ENCODE measurements at places on chromosomes 16 and 17.

DNA sequence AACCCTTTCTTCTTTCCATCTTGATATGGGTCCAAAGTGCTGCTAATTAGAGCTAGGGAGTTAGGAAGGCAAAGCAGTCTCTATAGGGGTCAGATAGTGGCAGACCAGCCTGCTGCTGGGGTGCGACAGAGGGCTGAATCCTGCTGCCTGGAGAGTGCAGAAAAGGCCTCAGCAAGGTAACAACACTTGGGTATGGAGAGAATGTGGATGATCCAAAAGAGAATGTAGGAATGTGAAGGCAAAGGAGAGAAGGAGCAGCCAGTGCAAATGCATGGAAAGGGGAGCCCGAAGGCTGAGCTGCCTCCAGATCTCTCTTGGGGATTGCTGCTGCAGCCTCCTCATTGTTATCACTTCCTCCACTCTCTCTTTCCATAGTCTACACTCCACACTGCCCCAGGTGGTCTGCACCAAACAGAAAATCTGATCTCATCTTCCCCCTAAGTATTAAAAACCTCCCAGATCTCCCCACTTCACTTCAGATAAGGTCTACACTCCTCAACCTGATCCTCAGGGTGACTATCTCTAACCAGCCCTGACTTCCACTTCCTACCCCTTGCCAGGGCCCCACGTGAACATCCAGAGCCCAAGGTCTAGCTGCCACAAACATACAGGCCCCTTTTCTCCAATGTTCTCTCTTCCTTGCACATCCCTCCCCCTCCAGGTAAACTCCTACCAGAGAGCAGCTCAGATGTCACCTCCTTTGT lies 28.8 kb downstream of the TOM1L2 start:
- DNase-seq = no peak

DNA sequence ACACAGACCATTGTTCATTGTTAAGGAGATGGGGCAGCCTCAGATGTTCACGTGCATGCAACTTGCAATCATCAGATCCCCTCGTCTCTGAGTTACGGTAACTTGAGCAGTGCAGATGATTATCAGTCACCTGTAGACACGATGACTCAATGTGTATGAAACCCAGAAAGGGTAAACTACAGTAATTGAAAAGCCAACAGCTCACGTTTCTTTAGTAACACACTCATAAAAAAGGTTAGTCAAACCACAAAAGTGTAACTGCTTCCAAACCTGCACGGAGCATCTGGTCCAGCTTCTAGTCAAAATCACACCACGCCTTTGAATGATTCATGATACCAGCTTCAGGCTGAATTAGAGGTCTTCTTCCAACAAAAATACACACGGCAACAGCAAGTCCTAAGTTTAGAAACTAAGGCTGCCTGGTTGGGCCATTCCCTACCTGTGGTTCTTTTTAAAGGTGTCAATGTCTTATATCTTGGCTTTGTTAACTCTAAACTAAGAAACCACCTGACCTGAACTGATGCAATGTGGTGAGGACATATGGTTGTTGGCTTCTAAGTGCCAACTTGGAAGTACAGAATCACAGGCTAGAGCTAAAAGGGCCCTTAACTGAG lies 32.3 kb downstream of the GRB7 start:
- DNase-seq = peak; percentile 86

- DNase-seq = no peak
These were observed 21.6 kb downstream of the VASN start for GRCh38 chr16:4393240-4393600.

DNA sequence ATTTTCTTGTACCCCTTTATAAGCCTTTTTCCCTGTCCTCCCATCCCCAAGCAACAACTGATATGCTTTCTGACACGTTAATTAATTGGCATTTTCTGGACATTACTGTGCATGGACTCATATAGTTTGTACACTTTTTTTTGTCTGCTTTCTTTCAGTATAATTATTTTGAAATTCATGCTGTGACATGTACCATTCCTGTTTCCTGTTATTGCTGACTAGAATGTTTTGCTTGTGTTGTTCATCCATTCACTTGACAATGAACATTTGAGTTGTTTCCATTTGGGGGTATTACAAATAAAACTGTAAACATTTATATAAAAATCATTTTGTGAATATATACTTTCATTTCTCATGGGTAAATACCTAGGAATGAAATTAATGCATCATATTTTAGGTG lies 50.6 kb downstream of the RBBP6 start:
- no peak for DNase-seq

DNA sequence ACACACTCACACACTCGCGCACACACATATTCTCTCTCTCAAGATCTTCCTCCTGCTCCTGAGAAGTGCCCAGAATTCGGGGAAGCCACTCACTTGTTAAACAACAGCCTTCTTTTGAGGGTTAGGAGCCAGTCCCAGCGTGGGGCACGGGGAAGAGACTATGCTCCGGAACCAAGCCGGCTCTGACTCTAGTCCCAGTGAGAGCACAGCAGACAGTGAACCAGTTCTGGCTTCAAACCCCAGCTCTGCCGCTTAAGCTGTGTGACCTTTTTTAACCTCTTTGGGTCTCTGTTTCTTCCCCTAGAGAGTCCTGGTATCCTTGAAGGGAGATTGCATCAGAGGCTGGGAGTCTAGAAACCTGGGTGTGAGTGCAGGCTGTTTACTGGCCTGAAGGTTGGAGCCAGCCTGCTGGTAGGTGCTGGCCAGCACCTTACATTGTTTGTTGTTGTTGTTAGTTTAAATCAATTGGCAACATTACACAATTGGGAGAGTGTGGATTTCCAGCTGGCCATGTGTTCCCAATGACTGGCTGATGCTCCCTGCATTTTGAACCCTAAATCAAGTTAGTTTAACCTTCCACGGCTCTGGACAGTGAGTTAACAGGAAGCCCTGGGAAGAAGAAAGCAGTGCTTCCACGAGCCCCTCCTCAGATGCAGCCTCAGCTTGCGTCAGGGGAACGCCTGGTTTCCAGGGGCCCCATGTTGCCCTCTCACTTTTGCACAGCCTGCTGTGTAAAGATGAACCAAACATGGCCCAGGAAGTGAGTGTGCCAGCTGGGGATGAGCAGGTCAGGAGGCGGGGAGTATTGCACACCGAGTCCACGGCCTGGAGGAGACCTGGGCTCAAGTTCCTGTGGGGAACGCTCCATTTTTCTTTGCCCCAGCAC lies 71.5 kb downstream of the GAS7 start:
- DNase-seq = no peak

DNA sequence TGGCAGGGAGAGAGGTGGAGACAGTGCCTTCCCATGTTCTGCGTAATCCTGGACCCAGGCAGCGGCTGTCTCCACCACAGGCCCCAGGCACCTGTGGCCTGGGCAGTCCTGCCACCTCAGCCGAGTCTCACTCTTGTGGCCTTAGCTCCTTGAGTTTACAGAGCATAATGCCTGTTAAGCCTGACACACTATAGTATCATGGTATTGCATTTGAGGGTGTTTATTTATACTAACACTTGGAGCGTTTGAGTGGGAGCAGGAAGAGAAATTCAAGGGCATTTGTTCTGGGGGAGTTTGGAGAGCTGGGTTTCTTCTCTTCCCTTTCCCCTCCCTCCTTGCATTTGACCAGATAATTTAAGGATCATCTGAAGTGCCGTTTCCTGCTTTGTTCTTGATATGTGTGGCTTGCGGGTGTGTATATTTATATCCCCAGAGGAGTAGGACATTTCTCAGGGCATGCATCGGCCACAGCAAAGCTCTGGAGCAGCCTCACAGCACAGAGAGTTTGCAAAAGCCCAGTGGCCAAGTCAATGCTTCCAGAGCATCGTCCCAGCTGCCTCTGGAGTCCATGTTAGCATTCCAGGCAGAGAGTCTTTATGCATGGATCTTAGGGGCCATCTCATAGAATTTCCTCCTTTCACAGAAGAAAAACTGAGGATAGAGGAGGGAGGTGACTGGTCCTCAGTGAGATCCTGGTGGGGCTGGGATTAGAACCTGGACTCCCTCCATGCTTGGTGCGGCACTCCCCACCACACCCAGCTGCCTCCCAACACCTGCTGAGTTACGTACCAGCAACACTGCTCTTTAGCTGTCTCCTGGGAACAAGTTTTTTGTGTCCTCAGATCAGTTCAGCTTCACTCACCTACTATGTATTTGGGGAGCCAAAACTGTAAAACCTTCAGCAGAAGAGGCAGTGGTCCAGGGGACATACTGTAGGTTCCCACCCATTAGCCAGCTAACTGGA lies 222.8 kb downstream of the CCDC182 start:
- no peak for DNase-seq

- DNase-seq = no peak
These were observed 177.1 kb upstream of the ELAC2 start for GRCh38 chr17:13194887-13195286.

- DNase-seq = peak; percentile 80
These were observed 10.1 kb upstream of the ZFPM1 start for GRCh38 chr16:88442727-88443576.

GRCh38 chr17:28381141-28381825 lies 9.8 kb downstream of the SARM1 start:
- DNase-seq = no peak

DNA sequence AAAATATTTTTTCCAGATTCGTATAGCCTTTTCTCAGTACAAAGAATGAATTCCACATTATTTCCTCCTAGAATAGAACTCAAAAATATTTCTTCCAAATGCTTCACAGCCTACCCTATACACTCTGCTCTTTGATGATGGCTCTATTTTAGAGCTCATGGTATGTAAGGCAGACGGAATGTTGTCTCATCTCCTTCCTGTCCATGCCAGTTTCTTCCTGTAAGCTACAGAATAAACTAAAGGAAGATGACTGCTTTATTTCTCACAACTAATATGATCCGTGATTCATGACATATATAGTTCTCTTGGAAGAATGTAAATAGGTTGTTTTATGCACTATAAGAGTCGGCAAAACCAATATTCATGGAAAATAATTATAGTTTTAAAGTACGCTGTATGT lies 723.1 kb downstream of the CDH11 start:
- no peak for DNase-seq

GRCh38 chr17:43548689-43549379 lies 2.7 kb upstream of the ETV4 start:
- no peak for DNase-seq

DNA sequence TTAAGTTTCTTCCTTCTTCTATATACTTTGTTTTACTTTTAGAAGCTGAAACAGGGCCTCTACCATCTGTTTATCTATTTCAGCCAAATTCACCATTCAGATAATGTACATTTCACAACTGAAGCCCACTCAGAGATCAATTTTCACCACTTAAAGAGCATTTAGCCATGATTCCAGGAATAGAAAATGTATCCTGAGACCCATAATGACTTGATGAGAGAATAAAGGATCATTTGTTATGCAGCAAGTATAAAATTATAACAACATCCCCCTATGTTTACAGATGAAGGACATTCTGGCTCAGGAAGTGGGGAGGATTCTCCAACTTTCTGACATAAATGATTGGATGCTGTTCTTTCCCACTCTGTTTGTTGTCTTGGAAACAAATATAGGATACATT lies 962.1 kb upstream of the EEF2KMT start:
- no peak for DNase-seq

- DNase-seq = no peak
These were observed 790.8 kb upstream of the SOX9 start for GRCh38 chr17:71330099-71330375.

- no peak for DNase-seq
These were observed 9.0 kb downstream of the KCTD13 start for GRCh38 chr16:29916979-29917378.

DNA sequence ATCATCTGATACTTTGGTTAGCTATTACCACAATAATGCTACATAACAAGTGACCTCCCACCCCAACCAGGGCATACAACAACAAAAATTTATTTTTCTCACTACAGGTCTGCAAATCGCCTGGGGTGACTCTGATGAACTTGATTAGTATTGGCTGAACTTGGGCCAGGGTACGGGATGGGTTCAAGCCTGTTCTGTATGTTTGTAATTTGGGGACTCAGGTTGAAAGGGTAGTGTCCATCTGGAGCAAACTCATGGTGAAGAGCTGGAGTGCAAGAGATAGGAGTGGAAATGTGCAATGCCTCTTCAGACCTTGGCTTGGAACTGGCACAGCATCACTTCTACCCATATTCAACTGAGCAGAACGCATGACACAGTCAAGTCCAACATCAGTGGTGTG lies 16.3 kb upstream of the NKD1 start:
- DNase-seq = no peak

- DNase-seq = no peak
These were observed 3.0 kb downstream of the METRNL start for GRCh38 chr17:83082424-83082823.

DNA sequence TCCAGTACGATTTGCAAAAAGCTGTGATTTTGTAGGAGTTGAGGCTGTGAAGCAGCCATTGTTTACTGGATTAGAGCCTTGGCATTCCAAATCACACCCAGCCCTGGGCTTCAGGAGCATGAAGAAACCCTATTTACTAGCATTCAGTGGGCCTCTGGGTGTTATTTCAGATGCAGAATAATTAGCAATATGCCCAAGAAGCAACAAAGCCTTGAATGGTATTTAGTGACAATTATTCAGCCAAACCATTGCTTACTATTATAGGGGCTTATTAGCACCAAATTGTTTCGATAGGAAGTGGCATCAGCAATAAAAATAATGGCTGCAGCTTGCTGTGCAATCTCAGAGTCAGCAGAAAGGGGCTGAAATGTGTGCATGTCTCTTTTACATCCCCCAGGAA lies 166.6 kb upstream of the SHISA6 start:
- no peak for DNase-seq

GRCh38 chr16:740764-741505 lies at the start of gene CIAO3:
Gene CIAO3 (minus strand): TSS chr16:740997. CDS start chr16:740985, 12 bp downstream.
- DNase-seq = peak; percentile 92

DNA sequence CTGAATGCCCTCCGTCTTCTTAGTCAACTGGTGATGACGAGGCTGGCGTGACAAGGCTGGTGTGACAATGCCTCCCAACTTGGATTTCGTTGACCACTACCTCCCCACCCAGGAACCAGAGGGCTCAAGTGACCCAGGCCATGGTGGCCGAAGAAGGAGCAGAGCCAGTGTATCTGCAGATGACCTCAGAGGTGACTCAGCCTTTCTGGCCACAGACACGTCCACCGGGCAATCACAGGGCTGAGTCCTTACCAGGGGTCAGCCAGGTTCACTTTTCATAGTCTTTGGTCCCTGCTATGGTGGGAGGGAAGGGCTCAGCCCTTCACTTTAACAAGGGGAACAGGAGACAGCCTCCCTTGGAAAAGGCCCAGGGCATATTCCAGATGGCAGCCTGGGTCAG lies 116.3 kb downstream of the MAF start:
- DNase-seq = no peak

- no peak for DNase-seq
These were observed 5.5 kb downstream of the USP32 start for GRCh38 chr17:60386147-60387058.

- no peak for DNase-seq
These were observed 42.0 kb upstream of the MMD start for GRCh38 chr17:55463600-55463999.

- no peak for DNase-seq
These were observed 27.7 kb downstream of the ABCC1 start for GRCh38 chr16:15976929-15977637.

GRCh38 chr16:54160252-54160860 lies 126.2 kb downstream of the IRX3 start:
- DNase-seq = no peak

DNA sequence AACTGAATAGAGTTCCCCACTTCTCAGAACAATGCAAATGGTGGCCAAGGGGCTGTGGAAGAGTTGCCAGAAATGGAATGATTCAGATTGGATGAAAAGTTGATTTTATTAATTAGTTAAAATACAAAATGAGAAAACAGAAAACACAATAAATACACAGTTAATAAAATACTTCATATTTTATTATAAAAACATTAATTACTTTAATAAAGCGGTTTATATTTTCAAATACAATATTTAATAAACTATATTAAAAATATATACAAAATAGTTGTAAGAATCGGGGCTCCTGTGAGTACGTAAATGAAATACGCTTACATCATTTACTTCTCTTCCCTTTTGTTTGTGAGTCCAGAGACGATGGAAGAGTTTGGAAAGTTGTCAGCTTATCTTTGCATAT lies 507.6 kb downstream of the WWOX start:
- no peak for DNase-seq

All from CD4-positive, alpha-beta T cell treated with Interleukin-21 for 1 hour (primary cell).